ENCODE measurements at places on chromosomes 5 and 9. TPM values are rescaled to one million over a fixed set of nuclear protein-coding genes. Genes with fewer than 3 reads are reported as not detected.
A peak's percentile ranks its signal among the peaks of the same experiment; 100 is the strongest.

DNA sequence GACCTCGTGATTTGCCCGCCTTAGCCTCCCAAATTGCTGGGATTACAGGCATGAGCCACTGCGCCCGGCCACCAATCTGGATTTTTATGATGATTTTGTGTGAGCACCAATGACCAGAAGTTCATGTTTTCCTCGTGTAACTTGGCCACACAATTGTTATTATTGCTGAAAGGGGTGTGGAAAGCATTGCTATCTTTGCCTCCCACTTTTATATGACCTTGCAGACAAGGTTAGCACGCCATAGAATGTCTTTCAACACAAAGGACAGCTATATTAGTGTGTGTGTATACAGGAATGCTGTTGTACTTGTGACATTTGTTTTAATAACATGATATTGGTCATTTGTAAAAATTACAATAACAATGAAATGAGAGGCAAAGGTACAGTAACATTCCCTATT lies 155.0 kb upstream of the ERCC6L2 start:
- no peak for DNase-seq
- H3K4me1 ChIP-seq = peaks cover 16% of the 10 kb centered on the region
- H3K27me3 ChIP-seq = no peaks in the 10 kb centered on the region

DNA sequence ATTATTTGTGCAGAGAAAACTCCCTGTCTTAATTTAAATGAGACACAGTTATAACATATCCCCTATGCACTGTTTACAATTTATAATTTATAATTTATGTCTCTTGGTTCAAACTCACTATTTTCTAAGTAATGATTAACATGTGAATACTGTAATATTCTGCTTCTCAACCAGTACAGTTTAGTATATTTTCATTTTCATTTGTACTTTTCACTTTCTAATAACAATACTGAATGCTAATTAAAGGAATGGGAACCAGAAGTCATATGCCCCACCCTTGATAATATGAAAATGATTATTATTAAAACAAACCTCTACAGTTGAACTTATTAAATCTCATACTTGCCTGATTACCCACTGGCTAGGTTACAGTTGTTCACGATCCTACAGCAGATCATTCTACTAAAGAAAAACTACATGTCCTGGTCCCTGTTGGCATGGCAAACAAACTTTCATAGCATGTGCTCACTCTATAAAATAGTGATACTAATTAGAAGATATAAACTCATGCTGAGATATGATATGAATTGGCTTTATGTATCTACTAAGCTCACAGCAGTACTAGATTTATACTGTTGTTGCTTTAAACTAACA lies 66.4 kb downstream of the POU5F2 start:
- H3K4me1 ChIP-seq = no peaks in the 10 kb centered on the region
- no peaks in the 10 kb centered on the region for H3K36me3 ChIP-seq
- DNase-seq = no peak
- H3K4me3 ChIP-seq = no peak overlapping the region

DNA sequence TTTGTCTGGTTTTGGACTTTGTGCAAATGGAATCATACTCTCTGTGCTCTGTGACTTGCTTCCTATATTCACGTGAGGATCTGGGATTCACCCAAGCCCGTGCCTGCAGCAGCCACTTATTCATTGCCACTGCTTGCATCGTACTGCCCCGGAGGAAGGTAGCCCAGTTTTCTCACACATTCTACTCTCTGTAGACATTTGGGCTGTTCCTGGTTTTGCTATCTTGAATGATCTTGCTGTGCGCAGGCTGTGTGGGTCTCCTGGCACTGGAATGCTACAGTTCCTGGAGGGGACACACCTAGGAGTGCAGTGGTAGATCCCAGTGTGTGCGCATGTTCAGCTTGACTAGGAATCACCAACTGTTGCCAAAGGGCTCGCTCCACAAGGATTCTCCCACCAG lies 99.2 kb upstream of the BOD1 start:
- DNase-seq = no peak
- no peaks in the 10 kb centered on the region for H3K36me3 ChIP-seq
- no peak overlapping the region for H3K4me3 ChIP-seq
- H3K27ac ChIP-seq = no peak overlapping the region

- H3K4me1 ChIP-seq = no peaks in the 10 kb centered on the region
- H3K36me3 ChIP-seq = no peaks in the 10 kb centered on the region
- DNase-seq = no peak
- no peak overlapping the region for H3K4me3 ChIP-seq
- H3K27ac ChIP-seq = no peak overlapping the region
- H3K27me3 ChIP-seq = no peaks in the 10 kb centered on the region
These were observed 656.5 kb downstream of the TLE1 start for GRCh38 chr9:81032831-81033230.

DNA sequence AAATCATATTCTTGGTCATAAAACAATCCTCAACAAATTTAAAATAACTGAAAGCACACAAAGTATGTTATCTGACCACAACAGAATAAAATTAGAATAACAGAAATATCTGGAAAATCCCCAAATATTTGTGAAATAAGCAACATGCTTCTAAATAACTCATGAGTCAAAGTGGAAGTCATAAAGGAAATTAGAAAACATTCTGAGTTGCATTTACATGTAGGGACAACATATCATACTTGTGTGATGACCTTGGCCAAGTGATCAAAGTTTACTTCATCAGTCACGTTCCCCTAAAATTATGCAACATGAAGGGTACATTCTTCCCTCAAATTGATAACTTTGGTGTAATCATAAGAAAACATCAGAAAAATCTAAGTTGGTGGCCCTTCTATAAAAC lies 64.7 kb downstream of the CSF2 start:
- no peak for DNase-seq
- no peaks in the 10 kb centered on the region for H3K36me3 ChIP-seq
- H3K4me1 ChIP-seq = no peaks in the 10 kb centered on the region

GRCh38 chr5:110638970-110639902 lies 87.2 kb downstream of the TMEM232 start:
- DNase-seq = no peak
- H3K36me3 ChIP-seq = no peaks in the 10 kb centered on the region
- no peak overlapping the region for H3K27ac ChIP-seq
- H3K4me1 ChIP-seq = no peaks in the 10 kb centered on the region
- H3K27me3 ChIP-seq = no peaks in the 10 kb centered on the region

DNA sequence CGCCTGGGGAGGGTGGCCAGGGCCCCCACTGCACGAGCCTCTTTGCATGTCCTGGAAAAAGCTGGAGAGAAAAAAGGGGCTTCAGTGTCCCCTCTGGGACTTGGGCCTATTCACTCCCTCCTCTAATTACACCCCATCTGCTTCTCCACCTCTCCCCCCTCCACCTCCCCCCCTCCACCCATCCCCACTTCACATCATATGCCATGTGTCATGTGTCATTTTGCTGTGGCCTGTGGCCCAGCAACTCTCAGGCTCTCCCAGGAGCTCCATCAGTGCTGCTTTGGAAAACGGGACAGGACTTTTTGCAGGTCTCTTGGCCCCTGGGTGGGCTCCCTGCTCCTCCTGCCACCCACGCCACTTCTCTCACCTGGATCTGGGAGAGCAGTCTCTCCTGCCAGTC lies 68.7 kb downstream of the NTNG2 start:
- DNase-seq = no peak
- H3K4me1 ChIP-seq = no peaks in the 10 kb centered on the region
- H3K36me3 ChIP-seq = no peaks in the 10 kb centered on the region
- H3K4me3 ChIP-seq = no peak overlapping the region
- no peak overlapping the region for H3K27ac ChIP-seq
- H3K27me3 ChIP-seq = no peaks in the 10 kb centered on the region

GRCh38 chr5:4233671-4234070 lies 638.0 kb downstream of the IRX1 start:
- H3K4me3 ChIP-seq = no peak overlapping the region
- H3K36me3 ChIP-seq = no peaks in the 10 kb centered on the region

- no peaks in the 10 kb centered on the region for H3K4me1 ChIP-seq
- H3K27me3 ChIP-seq = no peaks in the 10 kb centered on the region
- no peaks in the 10 kb centered on the region for H3K36me3 ChIP-seq
- H3K4me3 ChIP-seq = no peak overlapping the region
- no peak for DNase-seq
These were observed 68.5 kb upstream of the RAI14 start for GRCh38 chr5:34587355-34588241.

DNA sequence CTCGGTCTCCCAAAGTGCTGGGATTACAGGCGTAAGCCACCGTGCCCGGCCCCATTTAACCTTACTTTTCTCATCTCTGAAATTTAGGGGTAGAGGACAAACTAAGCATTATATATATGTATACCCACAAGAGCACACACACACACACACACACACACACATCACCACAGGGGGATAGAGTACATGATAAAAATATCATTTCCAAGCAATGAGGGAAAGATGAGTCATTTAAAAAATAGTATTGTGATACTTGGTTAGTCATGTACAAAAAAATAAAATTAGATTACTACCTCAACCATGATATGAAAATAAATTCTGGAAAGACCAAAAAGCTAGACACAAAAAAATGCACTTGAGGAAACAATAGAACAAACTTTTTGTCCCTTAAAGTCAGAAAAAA lies 67.2 kb downstream of the CDH18 start:
- H3K4me3 ChIP-seq = no peak overlapping the region
- H3K36me3 ChIP-seq = no peaks in the 10 kb centered on the region
- H3K27me3 ChIP-seq = no peaks in the 10 kb centered on the region
- DNase-seq = no peak

DNA sequence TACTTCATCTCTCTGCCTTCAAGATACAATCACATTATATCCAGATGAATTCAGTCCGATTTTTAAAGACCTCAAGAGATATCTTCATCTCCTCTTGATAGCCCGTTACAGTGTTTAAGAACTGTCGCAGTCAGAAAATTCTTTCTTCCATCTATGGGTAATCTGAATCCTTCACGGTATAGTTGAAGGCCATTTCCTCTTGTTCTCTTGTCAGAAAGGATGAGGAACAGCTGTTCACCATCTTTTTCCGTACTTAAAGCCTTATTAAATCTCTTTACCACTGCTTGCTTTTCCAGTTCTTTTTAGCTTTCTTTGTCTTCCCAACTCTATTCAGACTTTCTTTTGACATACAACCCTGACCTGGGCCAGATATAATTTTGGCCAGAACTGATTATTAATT lies 121.8 kb downstream of the XRCC4 start:
- no peaks in the 10 kb centered on the region for H3K4me1 ChIP-seq
- no peak for DNase-seq
- H3K36me3 ChIP-seq = peaks cover 6% of the 10 kb centered on the region
- no peak overlapping the region for H3K27ac ChIP-seq

DNA sequence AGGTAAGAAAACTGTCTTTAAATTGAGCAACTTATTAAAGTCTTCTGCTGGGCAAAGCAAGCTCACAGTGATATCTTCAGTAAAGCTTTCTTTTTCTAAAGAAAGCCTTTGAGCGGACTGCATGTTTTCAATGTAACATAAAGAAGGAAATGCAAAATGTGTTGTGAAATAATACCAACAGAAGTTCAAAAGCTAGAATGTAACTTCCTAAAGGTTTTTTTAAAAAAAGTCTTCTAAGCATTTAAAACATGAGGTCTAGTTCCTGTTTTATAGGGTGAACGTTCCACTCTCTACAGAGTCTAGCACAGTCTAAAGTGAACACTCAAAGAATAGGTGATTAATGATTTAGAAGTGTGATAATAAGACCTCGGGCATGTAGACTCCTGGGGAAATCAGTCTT lies 62.9 kb downstream of the DENND1A start:
- peak overlapping the region; percentile 1 for H3K27ac ChIP-seq
- H3K4me1 ChIP-seq = peaks cover 2% of the 10 kb centered on the region
- no peak for DNase-seq
- H3K4me3 ChIP-seq = no peak overlapping the region
- H3K27me3 ChIP-seq = no peaks in the 10 kb centered on the region

GRCh38 chr5:149386166-149386565 lies 7.1 kb upstream of the IL17B start:
- H3K4me3 ChIP-seq = no peak overlapping the region
- no peaks in the 10 kb centered on the region for H3K36me3 ChIP-seq
- H3K27ac ChIP-seq = no peak overlapping the region
- H3K27me3 ChIP-seq = no peaks in the 10 kb centered on the region
- DNase-seq = peak; percentile 30
- H3K4me1 ChIP-seq = peaks cover 20% of the 10 kb centered on the region

GRCh38 chr9:106074006-106074405 lies 379.7 kb downstream of the TMEM38B start:
- H3K27ac ChIP-seq = no peak overlapping the region
- H3K4me1 ChIP-seq = no peaks in the 10 kb centered on the region
- H3K36me3 ChIP-seq = no peaks in the 10 kb centered on the region
- H3K4me3 ChIP-seq = no peak overlapping the region

DNA sequence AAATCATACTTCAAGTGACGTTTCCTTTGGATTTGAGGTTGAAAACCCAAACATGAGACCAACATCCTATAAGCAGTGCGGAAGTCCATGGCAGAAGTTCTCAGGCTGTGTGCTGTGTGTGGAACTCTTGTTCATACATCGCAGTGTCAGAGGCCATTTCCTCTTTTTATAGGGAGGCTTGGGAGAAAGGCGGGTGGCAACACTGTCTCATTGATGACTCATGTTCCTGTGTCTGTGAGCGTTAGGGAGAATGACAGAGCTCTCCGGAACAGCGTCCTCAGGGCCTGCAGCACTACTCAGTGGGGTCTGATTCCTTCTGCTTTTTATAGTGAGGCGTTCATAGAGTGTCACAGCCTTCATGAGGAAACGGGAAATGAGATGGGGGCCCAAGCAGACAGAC lies 98.8 kb upstream of the BASP1 start:
- H3K4me3 ChIP-seq = no peak overlapping the region
- H3K4me1 ChIP-seq = no peaks in the 10 kb centered on the region
- peak overlapping the region; percentile 26 for H3K27ac ChIP-seq
- H3K27me3 ChIP-seq = no peaks in the 10 kb centered on the region
- no peak for DNase-seq

GRCh38 chr9:129236441-129237145 lies 58.5 kb upstream of the IER5L start:
- no peaks in the 10 kb centered on the region for H3K36me3 ChIP-seq
- DNase-seq = peak; percentile 55
- H3K27me3 ChIP-seq = no peaks in the 10 kb centered on the region
- H3K4me1 ChIP-seq = peaks cover 33% of the 10 kb centered on the region
- peak overlapping the region; percentile 91 for H3K27ac ChIP-seq
- H3K4me3 ChIP-seq = peak overlapping the region; percentile 2

GRCh38 chr9:5511476-5511875 lies 1.1 kb downstream of the PDCD1LG2 start:
- H3K4me1 ChIP-seq = no peaks in the 10 kb centered on the region
- no peak overlapping the region for H3K4me3 ChIP-seq
- DNase-seq = no peak
- H3K27ac ChIP-seq = no peak overlapping the region
- no peaks in the 10 kb centered on the region for H3K36me3 ChIP-seq

- no peaks in the 10 kb centered on the region for H3K36me3 ChIP-seq
- no peaks in the 10 kb centered on the region for H3K27me3 ChIP-seq
- H3K4me3 ChIP-seq = no peak overlapping the region
- no peak for DNase-seq
- H3K4me1 ChIP-seq = no peaks in the 10 kb centered on the region
- no peak overlapping the region for H3K27ac ChIP-seq
These were observed 620.7 kb upstream of the ARRDC3 start for GRCh38 chr5:92003806-92004205.

Gene PLPP6
- total RNA-seq = 6.4 TPM

Gene CAVIN4
- total RNA-seq = 0.38 TPM

Gene PTGES
- total RNA-seq = 11.1 TPM

Gene SLC34A1
- total RNA-seq = 0.05 TPM

Gene ITGA1
- 9.5 TPM for total RNA-seq

Gene C9orf50
- 0.05 TPM for total RNA-seq

Gene ABITRAM
- total RNA-seq = 8.2 TPM

Gene IL3
- total RNA-seq = not detected

Gene TRIO
- 26.9 TPM for total RNA-seq

Gene UCK1
- total RNA-seq = 24.9 TPM

Gene KIF20A
- total RNA-seq = 40.0 TPM

Gene SGCD
- total RNA-seq = 1.6 TPM

Gene PCDHGB4
- 1.0 TPM for total RNA-seq

Gene SLC23A1
- 1.1 TPM for total RNA-seq

Gene PCDHB4
- total RNA-seq = 0.09 TPM
